ENCODE measurements at places on chromosomes 3 and 15. TPM values are rescaled to one million over a fixed set of nuclear protein-coding genes. Genes with fewer than 3 reads are reported as not detected.

ALS2CL gene
- total RNA-seq = 41.2 TPM

- no peaks in the 10 kb centered on the region for H3K36me3 ChIP-seq
- H3K27me3 ChIP-seq = no peaks in the 10 kb centered on the region
- H3K4me1 ChIP-seq = no peaks in the 10 kb centered on the region
- H3K27ac ChIP-seq = peak overlapping the region; percentile 91
Measured at GRCh38 chr3:42013691-42014457, 52.0 kb upstream of the ULK4 start.

- no peak for DNase-seq
- no peaks in the 10 kb centered on the region for H3K36me3 ChIP-seq
- H3K27ac ChIP-seq = no peak overlapping the region
- H3K27me3 ChIP-seq = no peaks in the 10 kb centered on the region
- no peaks in the 10 kb centered on the region for H3K4me1 ChIP-seq
- H3K4me3 ChIP-seq = no peak overlapping the region
Measured at GRCh38 chr15:74399100-74399499, 31.7 kb upstream of the CYP11A1 start.

DNA sequence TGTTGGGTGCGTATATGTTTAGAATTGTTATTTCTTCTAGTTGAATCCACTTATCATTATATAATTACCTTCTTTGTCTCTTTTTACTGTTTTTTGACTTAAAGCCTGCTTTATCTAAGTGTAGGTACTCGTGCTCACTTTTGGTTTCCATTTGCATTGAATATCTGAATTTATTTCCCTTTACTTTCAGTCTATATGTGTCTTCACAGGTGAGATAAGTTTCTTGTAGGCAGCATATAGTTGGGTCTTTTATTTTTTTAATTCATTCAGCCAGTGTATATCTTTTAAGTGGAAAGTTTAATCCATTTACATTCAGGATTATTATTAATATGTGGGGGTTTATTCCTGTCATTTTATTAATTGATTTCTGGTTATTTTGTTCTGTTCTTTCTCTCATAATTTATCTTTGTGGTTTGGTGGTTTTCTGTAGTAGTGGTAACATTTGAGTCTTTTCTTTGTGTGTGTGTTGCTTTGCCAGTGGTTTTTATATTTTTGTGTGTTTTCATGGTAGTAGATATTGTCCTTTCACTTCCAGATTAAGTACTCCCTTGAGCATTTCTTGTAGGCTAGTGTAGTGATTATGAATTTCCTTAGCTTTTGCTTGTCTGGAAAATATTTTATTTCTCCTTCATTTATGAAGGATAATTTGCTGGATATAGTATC lies 27.3 kb downstream of the STT3B start:
- no peak overlapping the region for H3K4me3 ChIP-seq
- H3K27ac ChIP-seq = no peak overlapping the region
- H3K27me3 ChIP-seq = no peaks in the 10 kb centered on the region
- DNase-seq = no peak
- H3K4me1 ChIP-seq = no peaks in the 10 kb centered on the region

DNA sequence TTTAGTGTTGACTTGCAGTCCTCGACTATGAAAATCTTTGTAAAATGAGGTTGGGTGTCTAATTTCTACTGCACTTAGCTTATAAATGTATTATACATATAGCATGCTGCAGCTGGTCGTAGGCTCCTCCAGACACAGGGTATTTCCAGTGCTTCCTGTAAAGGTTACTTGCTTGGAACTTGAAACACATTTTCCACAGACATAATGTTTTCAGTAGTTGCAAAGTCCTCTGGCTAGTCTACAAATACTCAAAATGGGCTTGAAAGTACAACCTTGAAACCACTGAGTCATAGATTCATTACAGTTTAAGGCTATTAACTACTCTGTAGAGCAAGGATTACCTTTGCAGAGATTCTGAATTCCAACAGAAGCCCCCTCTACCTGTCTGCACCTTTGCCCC lies 464.1 kb downstream of the RAP2B start:
- H3K4me1 ChIP-seq = no peaks in the 10 kb centered on the region
- no peaks in the 10 kb centered on the region for H3K27me3 ChIP-seq
- DNase-seq = no peak

GRCh38 chr3:4302747-4303146 lies 422 bp upstream of the SETMAR start:
- peak overlapping the region; percentile 98 for H3K27ac ChIP-seq
- no peaks in the 10 kb centered on the region for H3K27me3 ChIP-seq
- DNase-seq = no peak
- peak overlapping the region; percentile 56 for H3K4me3 ChIP-seq
- peaks cover 11% of the 10 kb centered on the region for H3K4me1 ChIP-seq

GRCh38 chr3:108178676-108179075 lies 43.5 kb downstream of the IFT57 start:
- no peaks in the 10 kb centered on the region for H3K36me3 ChIP-seq
- H3K27ac ChIP-seq = no peak overlapping the region
- no peak for DNase-seq
- H3K4me3 ChIP-seq = no peak overlapping the region

DNA sequence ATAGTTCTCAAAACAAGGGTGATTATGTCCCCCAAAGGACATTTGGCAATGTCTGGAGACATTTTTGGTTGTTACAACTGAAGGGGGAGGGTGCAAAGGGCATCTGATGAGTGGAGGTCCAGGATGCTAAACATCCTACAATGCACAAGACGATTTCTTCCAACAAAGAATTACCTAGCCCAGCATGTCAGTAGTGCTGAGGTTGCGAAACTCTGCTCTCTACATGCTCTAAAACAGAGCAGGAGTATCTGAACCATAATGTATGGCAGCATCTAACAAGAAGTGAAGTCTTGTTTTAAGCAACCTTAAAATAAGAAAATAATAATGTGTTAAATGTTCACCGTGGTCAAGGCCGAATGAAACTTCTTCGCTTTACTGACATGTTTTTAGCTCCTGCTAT lies 7.0 kb downstream of the GYG1 start:
- H3K4me1 ChIP-seq = no peaks in the 10 kb centered on the region
- no peak overlapping the region for H3K4me3 ChIP-seq
- no peak for DNase-seq
- no peaks in the 10 kb centered on the region for H3K36me3 ChIP-seq
- no peaks in the 10 kb centered on the region for H3K27me3 ChIP-seq
- H3K27ac ChIP-seq = peak overlapping the region; percentile 16

GOLGA8G gene
- not detected for total RNA-seq

KLHL6 gene
- 2.0 TPM for total RNA-seq

GOLGA6L7 gene
- total RNA-seq = not detected

DNA sequence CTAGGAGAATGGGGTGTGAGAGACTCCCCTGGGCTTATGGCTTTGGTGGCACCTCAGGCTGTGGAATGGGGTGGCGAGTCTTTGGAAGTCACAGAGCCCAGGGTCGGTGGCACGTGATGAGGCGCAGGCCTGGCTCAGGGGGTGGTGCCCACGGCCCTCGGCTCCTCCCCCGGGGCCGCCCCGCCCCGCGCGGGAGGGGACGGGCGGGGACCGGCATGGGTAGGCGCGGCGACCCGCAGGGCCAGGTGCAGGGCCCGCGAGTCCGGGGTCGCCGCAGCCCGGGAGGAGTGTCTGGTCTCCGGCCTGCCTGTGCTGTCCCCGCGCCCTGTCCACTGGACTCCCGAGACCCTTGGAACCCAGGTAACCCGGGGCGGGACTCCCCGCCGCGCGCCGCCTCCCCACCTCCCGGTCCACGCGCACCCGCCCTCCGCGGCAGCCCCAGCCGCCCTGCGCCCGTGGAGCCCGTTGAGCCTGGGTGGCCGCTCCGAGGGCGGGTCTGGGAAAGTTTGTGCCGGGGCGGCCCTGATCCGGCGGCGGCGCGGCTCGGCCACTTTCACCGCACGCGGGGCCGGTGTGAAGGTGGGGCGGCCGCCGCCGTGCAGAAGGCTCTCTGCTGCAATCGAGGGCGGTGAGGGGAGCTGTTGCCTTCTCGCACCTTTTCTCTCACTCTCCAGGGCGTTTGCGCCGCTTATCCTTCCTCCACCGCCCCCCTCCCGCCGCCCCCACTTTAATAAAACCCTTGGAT lies at the start of gene PAQR5:
TSS of gene PAQR5 (plus strand) at position 216 of the 745 bp plus-strand sequence. CDS start 61,169 bp downstream, outside the sequence.
- peaks cover 6% of the 10 kb centered on the region for H3K27me3 ChIP-seq
- H3K4me3 ChIP-seq = peak within 1 kb of the TSS; percentile 28
- no peak within 1 kb of the TSS for H3K27ac ChIP-seq
- H3K4me1 ChIP-seq = no peaks in the 10 kb centered on the region

- no peak for DNase-seq
- H3K4me3 ChIP-seq = no peak overlapping the region
- H3K27me3 ChIP-seq = no peaks in the 10 kb centered on the region
Measured at GRCh38 chr3:158569794-158570193, 1.2 kb upstream of the MLF1 start.

DNA sequence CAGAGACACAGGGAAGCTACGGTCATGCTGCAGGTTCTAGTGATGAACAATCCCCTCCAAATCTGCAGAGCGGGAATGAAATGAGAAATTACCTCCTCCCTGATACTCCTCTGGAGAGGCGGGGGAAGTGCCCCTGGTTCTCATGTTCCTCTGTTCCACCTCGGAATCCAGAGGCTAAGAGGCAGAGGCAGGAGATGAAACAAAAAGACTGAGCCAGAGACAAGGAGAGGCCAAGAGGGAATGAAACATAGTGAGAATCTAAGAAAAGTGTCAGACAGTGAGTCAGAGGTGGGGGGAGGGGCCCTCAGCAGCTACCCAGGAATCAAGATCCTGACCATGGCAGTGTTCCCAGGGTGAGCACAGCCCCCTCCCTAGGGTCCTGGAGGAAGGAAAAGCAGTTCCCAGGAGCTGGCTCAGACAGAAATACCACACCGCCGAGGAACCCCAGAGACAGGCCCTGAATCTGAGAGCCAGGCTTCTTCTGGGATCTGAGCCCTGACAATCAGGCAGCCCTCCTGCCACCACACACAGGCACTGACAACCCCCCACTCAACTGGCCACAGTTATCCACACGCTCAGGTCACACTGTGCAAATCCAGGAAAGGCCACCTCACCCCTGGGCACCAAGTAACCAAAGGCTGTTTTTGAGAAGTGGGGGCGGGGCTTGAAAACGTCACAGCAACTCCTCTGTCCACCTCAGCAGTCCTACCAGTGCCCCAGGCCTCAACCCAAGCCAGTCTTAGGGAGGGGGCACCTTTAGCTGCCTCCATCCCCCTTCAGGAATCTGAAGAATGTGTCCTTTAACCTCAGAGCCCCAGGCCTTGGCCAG lies 2.4 kb downstream of the CSRNP1 start:
- peak overlapping the region; percentile 96 for H3K27ac ChIP-seq
- H3K4me1 ChIP-seq = peaks cover 43% of the 10 kb centered on the region
- DNase-seq = peak; percentile 94
- peak overlapping the region; percentile 93 for H3K4me3 ChIP-seq
- H3K36me3 ChIP-seq = no peaks in the 10 kb centered on the region

BOC gene
- 169 TPM for total RNA-seq

GCHFR gene
- 113 TPM for total RNA-seq

RHCG gene
- total RNA-seq = 0.14 TPM

GRCh38 chr3:139301654-139302053 lies 42.2 kb upstream of the MRPS22 start:
- DNase-seq = no peak
- no peaks in the 10 kb centered on the region for H3K36me3 ChIP-seq
- H3K4me1 ChIP-seq = no peaks in the 10 kb centered on the region
- H3K27me3 ChIP-seq = no peaks in the 10 kb centered on the region
- H3K27ac ChIP-seq = no peak overlapping the region
- H3K4me3 ChIP-seq = no peak overlapping the region

COL6A5 gene
- total RNA-seq = not detected

- H3K4me1 ChIP-seq = no peaks in the 10 kb centered on the region
- H3K27ac ChIP-seq = no peak overlapping the region
- no peak overlapping the region for H3K4me3 ChIP-seq
- no peaks in the 10 kb centered on the region for H3K36me3 ChIP-seq
Measured at GRCh38 chr15:66698318-66698961, 3.6 kb upstream of the SMAD6 start.

- no peak overlapping the region for H3K4me3 ChIP-seq
- no peaks in the 10 kb centered on the region for H3K4me1 ChIP-seq
- no peaks in the 10 kb centered on the region for H3K36me3 ChIP-seq
- no peak for DNase-seq
- no peaks in the 10 kb centered on the region for H3K27me3 ChIP-seq
- no peak overlapping the region for H3K27ac ChIP-seq
Measured at GRCh38 chr3:49658711-49659110, 15.4 kb upstream of the APEH start.

DNA sequence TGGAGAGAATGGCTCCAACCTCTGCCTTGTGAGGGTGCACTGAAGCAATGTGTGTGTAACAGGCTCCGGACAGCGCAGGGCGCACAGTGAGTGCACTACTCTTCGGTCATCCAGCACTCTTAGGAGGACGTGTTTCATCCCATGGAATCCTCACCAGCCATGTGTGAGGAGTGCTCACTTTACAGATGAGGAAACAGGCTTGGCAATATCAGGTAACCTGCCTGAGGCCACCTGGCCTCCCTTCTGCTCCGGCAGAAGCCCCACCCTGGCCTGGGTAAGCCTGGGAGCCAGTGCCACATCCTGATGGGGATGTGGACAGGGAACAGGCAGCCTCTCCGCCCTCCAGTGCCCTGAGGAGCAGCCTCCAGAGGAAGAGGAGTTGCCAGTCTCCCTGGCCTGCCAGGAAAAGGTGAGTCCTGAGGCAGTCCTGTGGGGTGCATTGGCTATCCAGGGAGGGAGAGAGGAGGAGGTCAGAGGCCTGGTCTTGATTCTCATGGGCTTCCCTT lies 39.4 kb upstream of the LIMD1 start:
- no peak overlapping the region for H3K27ac ChIP-seq
- no peak overlapping the region for H3K4me3 ChIP-seq
- no peaks in the 10 kb centered on the region for H3K36me3 ChIP-seq
- peaks cover 20% of the 10 kb centered on the region for H3K4me1 ChIP-seq
- H3K27me3 ChIP-seq = no peaks in the 10 kb centered on the region

DNA sequence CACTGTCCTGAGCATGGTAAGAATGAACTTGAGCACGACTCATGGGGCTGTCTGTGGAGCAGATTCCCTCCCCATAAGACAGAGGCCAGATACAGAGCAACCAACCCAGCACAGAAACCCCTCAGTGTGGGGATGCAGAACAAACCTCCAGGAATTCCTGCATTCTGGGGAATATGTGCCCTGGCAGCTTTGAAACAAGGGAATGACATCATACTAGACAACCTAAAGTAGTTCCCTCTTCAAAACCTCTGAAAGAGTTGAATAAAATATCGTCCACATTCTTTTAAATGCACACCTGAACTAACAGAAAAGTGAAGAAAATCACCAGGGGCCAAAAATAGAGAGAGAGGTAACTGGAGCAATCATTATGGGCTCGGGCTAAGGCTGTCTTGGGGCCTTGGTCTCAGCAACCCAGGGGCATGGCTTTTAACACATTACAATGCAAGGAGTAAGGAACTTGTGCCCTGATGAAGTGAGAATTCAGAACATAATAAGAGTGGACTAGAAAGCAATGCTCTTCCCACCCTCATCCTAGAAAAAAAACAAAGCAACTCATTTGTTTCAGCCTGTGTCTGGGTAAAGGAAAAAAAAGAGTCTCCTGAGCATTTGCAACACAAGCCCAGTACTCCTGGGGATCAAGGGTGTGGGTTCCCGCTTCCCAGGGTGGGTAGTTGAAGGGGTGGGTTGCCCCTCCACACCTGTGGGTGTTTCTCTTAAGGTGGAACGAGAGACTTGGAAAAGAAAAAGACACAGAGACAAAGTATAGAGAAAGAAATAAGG lies 43.9 kb downstream of the ADIPOQ start:
- H3K4me3 ChIP-seq = no peak overlapping the region
- no peak for DNase-seq
- no peaks in the 10 kb centered on the region for H3K4me1 ChIP-seq
- no peak overlapping the region for H3K27ac ChIP-seq

- no peaks in the 10 kb centered on the region for H3K36me3 ChIP-seq
- peaks cover 15% of the 10 kb centered on the region for H3K4me1 ChIP-seq
- no peaks in the 10 kb centered on the region for H3K27me3 ChIP-seq
- H3K4me3 ChIP-seq = peak overlapping the region; percentile 78
Measured at GRCh38 chr15:66294932-66295235, 1.5 kb downstream of the DIS3L start.

All from uterus (tissue), 4 donors.